ENCODE measurements at places on chromosomes 3 and 15.

GRCh38 chr3:187021748-187022402 is 91.5 kb downstream of the ST6GAL1 start:
- no peak overlapping the region for H3K4me3 ChIP-seq
- H3K4me1 ChIP-seq, result no peaks in the 10 kb centered on the region
- H3K27ac ChIP-seq, result no peak overlapping the region
- no peak for DNase-seq

DNA sequence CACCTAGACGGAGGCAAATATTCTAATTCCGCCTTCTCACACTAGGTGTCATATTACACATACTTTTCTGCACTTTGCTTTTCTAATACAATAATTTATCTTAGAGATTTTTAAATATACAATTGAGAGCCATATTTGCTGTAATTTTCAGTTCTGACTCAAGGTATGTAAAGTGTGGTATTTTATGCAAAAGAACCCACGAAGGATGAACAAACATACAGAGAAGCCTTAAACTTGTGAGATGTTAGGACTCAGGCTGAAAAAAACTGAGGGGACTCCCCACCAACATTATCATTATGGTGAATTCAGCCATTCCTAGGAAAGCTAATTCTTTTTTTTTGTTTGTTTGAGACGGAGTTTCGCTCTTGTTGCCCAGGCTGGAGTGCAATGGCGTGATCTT is 9.6 kb downstream of the ZBTB11 start:
- no peak overlapping the region for H3K4me3 ChIP-seq
- no peaks in the 10 kb centered on the region for H3K4me1 ChIP-seq
- DNase-seq, result no peak
- no peaks in the 10 kb centered on the region for H3K27me3 ChIP-seq
- H3K27ac ChIP-seq, result no peak overlapping the region

GRCh38 chr3:115550285-115550761 is 73.0 kb upstream of the GAP43 start:
- H3K27me3 ChIP-seq, result no peaks in the 10 kb centered on the region
- DNase-seq, result no peak
- H3K4me3 ChIP-seq, result no peak overlapping the region
- no peaks in the 10 kb centered on the region for H3K36me3 ChIP-seq
- H3K27ac ChIP-seq, result no peak overlapping the region

DNA sequence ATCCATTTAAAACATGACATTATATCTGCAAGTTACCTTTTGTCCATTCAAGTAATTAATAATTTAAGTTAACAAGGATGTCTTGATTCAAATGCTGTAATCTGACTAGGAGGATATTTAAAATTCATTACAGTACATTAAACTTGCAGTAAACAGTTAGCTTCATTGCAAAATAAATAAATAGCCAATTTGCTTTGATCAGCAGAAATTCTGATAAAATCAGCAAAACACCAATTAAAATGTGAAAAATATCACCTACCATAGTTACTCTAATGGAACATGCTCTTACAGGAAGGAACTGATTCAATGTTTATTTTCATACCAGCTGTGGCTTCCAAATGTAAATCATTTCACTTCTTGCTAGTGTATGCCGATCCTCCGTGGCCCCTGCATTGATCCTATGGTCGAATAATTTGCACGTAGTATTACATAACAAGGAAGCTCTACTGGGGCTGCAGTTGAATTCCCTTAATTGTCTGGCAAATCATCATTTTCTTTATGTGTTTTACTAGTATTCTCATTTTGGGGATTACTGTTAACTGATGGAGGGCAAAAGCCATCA is 150.7 kb downstream of the FOXB1 start:
- no peaks in the 10 kb centered on the region for H3K36me3 ChIP-seq
- peaks cover 12% of the 10 kb centered on the region for H3K27me3 ChIP-seq
- H3K27ac ChIP-seq, result no peak overlapping the region
- H3K4me3 ChIP-seq, result no peak overlapping the region
- H3K4me1 ChIP-seq, result peaks cover 5% of the 10 kb centered on the region

GRCh38 chr3:14862661-14863230 is 44.0 kb downstream of the FGD5 start:
- H3K36me3 ChIP-seq, result no peaks in the 10 kb centered on the region
- no peak overlapping the region for H3K27ac ChIP-seq
- DNase-seq, result no peak
- H3K4me1 ChIP-seq, result no peaks in the 10 kb centered on the region

DNA sequence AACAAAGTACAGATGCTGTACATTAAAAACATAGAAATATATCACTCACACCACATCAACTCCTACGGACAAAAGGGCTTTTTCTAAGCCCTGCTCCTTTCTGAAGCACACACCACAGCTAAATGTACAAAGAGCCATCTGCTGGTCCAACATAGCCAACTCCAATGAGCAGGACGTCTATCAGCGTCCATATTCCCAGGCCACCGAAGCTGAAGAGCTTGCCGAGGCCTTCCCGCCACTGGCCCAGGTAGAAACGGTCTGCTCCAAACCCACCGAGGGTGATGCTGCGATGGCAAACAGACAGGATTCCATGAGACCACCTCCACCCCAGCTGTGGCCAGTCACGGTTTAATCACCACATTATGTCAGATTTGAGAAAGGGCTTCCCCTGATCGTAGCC is 9.8 kb downstream of the TM2D3 start:
- H3K27ac ChIP-seq, result peak overlapping the region; percentile 33
- peaks cover 71% of the 10 kb centered on the region for H3K36me3 ChIP-seq
- H3K4me3 ChIP-seq, result no peak overlapping the region
- no peaks in the 10 kb centered on the region for H3K27me3 ChIP-seq

DNA sequence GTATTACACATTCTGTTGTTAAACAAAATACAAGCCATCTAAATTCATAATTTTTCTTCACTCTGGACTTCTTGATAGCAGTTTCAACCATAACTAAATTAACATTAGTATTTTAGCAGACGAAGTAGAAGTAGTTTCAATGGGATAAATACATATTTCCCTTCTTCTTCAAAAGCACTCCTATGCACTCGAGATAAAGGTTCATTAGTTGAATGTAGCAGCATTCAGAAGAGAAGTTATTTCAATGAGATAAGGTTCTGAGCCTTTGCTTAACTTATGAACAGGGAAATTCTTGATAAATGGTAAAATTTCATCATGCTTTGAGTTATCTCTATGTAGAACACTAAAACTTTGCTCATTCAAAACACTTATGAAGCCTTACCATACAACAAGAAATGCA is 11.8 kb downstream of the TM4SF18 start:
- H3K4me3 ChIP-seq, result no peak overlapping the region
- H3K27me3 ChIP-seq, result no peaks in the 10 kb centered on the region
- no peak for DNase-seq

DNA sequence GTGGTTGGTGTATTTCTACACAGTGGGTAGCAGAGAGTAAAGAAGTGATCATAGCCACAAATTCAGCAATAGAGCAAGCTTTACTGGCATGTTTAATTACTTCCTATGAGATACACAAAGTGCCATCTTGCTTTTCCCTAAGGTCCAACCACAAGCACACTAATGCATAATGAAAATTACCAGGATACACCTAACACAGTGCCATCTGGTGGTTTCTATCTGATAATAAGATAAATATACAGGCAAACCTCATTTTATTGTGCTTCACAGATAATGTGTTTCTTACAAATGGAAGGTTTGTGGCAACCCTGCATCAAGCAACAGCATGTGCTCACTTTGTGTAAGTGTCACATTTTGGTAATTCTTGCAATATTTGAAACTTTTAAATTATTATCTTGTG is 223.0 kb downstream of the NSUN3 start:
- H3K27ac ChIP-seq, result no peak overlapping the region
- no peaks in the 10 kb centered on the region for H3K27me3 ChIP-seq
- no peaks in the 10 kb centered on the region for H3K36me3 ChIP-seq
- no peaks in the 10 kb centered on the region for H3K4me1 ChIP-seq
- DNase-seq, result no peak

DNA sequence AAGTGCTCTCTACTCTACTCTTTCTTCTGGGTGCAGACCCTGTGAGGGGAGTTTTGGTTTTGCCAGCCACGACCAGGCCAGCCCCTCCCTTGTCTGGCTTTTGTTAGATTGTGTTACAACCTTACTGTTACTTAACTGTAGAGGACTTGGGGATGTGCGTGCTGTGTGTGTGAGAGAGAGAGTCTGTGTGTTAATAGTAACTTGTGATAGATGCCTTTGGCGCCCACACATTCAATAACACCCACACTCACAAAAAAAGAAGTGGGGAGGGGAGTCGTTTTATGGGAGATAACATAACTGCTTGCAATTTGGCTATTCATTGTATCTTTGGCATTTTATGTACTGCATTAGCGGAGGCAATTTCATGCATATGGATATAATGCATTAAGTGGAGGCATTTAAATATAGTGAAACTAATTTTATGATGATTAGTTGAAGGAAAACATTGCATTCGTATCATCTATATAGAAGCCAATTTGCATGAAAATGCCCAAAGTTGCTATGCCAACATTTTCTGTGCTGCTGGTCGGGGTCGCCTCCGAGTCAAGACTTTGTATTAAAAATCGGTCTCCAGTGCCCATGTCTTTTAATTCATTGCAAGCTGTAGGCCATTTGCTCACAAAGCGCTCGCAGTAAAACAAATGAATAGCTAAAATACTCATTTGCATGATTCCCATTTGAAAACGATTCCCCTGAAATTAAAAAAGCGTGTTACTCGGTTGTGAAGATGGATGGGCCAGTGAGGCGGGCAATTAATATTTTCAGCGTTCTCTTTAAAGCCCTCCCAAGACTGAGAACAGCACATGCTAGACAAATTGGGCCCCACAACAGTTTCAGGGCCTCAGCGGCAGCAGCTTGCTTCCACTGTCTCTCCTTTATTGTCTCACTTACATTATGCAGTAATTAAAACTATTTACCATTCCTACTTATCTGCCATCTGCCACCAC is 158.5 kb upstream of the SMAD3 start:
- no peak overlapping the region for H3K4me3 ChIP-seq
- H3K27ac ChIP-seq, result no peak overlapping the region
- peaks cover 4% of the 10 kb centered on the region for H3K4me1 ChIP-seq
- no peaks in the 10 kb centered on the region for H3K36me3 ChIP-seq

GRCh38 chr15:40065166-40065565 is 26.2 kb upstream of the SRP14 start:
- H3K4me3 ChIP-seq, result no peak overlapping the region
- DNase-seq, result no peak
- peaks cover 30% of the 10 kb centered on the region for H3K4me1 ChIP-seq
- H3K27me3 ChIP-seq, result no peaks in the 10 kb centered on the region

- no peaks in the 10 kb centered on the region for H3K36me3 ChIP-seq
- H3K27me3 ChIP-seq, result no peaks in the 10 kb centered on the region
- H3K27ac ChIP-seq, result peak overlapping the region; percentile 100
Observed at GRCh38 chr15:101120987-101121386, 130.9 kb downstream of the CHSY1 start.

DNA sequence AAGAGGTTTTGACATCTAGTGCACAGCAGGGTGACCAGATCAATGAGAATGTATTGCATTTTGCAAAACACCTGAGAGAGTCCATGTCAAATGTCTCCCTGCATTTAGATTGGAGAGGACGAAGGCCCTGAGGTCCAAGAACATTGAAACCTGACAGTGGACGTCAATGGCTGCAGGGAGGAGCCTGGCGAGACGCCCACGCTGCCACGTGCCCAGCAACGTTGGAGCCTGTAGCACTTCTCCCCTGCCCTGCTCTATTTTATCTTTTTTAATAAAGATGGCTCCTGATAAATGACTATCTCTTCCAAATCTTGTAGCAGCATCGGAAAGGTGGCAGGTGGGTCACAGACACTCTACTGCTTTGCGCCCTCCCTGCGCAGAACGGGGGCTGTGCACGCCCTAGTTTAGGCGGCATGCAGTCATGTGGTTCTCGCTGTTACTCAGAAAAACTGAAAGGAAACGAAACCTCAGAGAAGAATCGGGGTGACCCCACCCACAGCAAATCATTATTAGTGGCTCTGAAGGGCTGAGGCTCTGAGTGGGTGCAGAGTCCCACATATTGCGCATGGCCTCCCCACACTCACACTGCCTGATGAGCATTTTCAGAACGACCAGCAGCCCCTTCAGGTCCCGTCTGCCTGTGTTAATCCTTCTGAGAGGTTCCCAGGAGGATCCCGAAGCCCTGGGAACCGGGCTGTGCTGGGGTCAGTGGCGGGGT is 62.5 kb upstream of the TAMM41 start:
- H3K4me1 ChIP-seq, result no peaks in the 10 kb centered on the region
- H3K36me3 ChIP-seq, result no peaks in the 10 kb centered on the region
- DNase-seq, result no peak

GRCh38 chr3:111882799-111883198 is 23.7 kb downstream of the PHLDB2 start:
- peak; percentile 62 for DNase-seq
- no peak overlapping the region for H3K27ac ChIP-seq
- no peaks in the 10 kb centered on the region for H3K27me3 ChIP-seq
- H3K4me1 ChIP-seq, result no peaks in the 10 kb centered on the region

DNA sequence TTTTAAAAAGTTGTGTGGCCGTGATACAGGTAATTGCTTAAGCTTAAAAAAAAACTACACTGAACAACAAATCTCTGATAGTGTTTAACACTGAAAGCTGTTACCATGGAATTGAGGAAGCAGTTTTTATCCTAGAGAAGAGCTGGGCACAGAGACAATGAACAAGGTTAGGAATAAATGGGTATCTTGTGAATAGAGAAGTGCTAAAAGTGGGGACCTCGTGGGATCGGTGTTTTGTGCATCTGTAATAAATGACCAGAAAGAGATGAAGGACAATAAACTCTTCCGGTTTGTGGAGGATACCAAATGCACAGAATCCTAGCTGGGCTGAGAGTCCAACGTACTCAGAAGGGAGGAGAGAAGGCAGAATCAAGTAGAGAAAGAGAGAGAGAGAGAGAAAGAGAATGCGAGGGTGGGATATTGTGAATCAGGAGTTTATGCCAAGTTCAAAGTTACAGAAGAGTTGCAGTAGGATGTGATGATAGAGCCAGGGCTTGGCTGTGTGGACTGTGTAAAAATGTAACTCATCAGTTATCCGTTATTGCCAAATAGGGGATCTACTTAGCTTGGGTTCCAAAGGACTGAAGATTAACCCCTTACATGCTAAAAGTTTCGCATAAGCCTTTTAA is 148.9 kb downstream of the IL20RB start:
- H3K36me3 ChIP-seq, result no peaks in the 10 kb centered on the region
- no peaks in the 10 kb centered on the region for H3K4me1 ChIP-seq
- H3K4me3 ChIP-seq, result no peak overlapping the region
- no peak for DNase-seq

GRCh38 chr3:97256060-97256459 is 441.7 kb downstream of the EPHA6 start:
- H3K4me1 ChIP-seq, result no peaks in the 10 kb centered on the region
- no peak for DNase-seq
- H3K36me3 ChIP-seq, result no peaks in the 10 kb centered on the region
- no peaks in the 10 kb centered on the region for H3K27me3 ChIP-seq
- H3K27ac ChIP-seq, result no peak overlapping the region

- DNase-seq, result no peak
- H3K36me3 ChIP-seq, result no peaks in the 10 kb centered on the region
- no peaks in the 10 kb centered on the region for H3K4me1 ChIP-seq
Observed at GRCh38 chr15:33448961-33449606, 138.3 kb downstream of the RYR3 start.

DNA sequence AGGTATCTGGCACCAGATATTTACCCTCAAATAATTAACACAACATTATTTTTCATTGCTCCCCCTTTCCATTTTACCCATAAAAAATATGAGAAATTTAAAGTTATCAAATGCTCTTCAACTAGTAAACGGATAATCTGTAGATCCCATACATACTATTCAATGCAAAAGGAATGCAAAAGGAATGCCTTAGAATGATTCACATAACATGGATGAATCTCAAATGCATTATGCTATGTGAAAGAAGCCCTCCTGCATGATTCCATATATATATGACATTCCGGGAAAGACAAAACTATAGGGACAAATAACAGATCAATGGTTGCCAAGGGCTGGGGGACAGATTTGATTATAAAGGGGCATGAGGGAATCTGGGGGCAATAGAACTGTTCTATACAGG is 195.7 kb downstream of the STT3B start:
- no peak overlapping the region for H3K4me3 ChIP-seq
- no peak overlapping the region for H3K27ac ChIP-seq
- DNase-seq, result no peak
- H3K4me1 ChIP-seq, result no peaks in the 10 kb centered on the region
- no peaks in the 10 kb centered on the region for H3K36me3 ChIP-seq
- no peaks in the 10 kb centered on the region for H3K27me3 ChIP-seq

All from osteoblast (primary cell).